ENCODE measurements at places on chromosomes 7 and 10.

GRCh38 chr10:77927402-77928246, 1.1 kb upstream of the DLG5 start:
- DNase-seq, result no peak

DNA sequence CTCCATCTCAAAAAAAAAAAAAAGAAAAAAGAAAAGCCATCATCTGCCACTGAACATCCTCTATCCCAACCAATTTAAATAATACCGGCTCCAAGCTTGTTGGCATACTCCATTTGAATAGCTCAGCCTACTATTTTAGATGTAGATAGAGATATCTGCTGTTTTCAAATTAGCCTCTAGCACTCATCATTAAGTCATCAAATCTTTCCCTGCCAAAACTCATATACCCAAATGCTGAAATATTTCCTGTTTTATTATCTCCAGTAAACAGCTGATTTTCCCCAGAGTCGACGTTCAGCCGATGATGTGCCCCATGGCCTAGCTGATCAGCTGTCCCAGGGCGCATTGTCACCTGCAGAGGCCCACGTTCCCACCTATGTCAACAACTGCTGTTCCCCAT, 34.5 kb upstream of the FRMD4A start:
- DNase-seq, result no peak

- DNase-seq, result no peak
These were observed 579.4 kb downstream of the GATA3 start for GRCh38 chr10:8633909-8634308.

DNA sequence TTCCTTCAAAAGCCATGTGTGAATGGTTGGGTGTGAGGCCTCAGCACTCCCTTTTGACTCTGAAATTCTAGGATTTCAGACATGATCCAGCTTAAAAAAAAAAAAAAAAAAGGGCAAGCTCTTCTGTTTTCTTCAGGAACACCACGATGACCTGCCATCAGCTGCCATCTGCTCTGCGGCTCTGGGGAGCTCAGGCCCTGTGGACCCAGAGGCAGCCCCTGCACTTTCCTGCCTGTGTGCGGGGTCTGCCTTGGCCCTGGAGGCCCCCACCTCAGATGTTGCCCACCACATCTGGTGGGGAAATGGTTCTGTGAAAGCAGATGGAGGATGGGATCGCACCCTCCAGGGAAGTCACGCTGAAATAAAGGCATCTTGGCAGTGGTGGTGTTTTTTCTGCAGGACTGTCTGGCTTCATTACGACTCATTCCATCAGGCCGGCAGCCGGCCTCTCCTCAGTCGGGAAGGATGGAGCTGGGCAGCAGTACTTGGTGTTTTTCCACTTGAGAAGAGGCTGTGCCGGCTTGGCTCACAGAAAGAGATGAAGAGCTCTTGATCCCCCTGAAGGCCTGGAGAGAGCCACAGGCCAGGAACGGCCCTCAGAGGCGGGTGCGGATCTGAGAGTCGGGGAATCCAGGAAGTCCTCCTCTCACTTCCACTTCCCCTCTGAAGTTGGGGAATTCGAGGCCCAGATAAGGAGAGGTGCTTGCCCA, 66.1 kb upstream of the AQP1 start:
- DNase-seq, result peak; percentile 42

- no peak for DNase-seq
These were observed 147.9 kb downstream of the AHR start for GRCh38 chr7:17446340-17446739.

DNA sequence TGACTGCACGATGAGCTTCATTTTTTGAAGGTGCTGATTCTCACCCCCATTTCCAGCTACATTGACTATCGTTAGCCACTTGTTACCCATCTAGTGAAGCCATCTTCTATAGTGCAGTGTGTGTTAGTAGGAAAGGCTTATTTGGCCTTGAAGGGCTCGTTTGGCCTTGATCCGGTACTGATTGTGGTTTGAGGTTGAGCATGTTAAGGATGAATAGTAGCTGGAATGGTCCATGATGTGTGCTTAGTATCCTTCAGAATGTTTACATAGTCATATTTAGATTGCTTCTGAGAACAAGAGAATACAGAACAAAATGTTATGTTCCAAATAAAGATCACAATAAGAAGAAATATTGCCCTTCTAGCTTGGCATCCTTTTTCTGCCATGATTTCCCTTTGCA, 591.5 kb downstream of the AUTS2 start:
- peak; percentile 8 for DNase-seq

DNA sequence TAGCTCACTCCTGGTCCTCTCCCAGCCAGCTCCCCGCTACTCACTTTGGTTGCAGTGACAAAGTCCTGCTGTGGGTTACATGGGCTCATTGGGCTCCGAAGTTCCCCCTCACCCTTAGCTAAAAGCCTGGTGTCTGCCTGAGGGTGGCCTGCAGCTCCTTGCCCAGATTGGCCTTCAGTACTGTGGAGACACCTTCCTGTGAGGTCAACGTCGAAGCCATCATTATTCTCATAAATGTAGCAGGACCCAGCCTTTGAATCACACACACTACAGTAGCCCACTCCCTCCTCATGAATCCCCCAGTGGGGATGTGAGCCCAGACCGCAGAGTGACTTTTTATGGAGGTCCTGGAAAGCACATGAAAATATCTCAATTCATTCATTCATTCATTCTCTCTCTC, 10.5 kb downstream of the MBL2 start:
- no peak for DNase-seq

- DNase-seq, result no peak
These were observed 59.4 kb downstream of the MAD1L1 start for GRCh38 chr7:2173189-2173827.

DNA sequence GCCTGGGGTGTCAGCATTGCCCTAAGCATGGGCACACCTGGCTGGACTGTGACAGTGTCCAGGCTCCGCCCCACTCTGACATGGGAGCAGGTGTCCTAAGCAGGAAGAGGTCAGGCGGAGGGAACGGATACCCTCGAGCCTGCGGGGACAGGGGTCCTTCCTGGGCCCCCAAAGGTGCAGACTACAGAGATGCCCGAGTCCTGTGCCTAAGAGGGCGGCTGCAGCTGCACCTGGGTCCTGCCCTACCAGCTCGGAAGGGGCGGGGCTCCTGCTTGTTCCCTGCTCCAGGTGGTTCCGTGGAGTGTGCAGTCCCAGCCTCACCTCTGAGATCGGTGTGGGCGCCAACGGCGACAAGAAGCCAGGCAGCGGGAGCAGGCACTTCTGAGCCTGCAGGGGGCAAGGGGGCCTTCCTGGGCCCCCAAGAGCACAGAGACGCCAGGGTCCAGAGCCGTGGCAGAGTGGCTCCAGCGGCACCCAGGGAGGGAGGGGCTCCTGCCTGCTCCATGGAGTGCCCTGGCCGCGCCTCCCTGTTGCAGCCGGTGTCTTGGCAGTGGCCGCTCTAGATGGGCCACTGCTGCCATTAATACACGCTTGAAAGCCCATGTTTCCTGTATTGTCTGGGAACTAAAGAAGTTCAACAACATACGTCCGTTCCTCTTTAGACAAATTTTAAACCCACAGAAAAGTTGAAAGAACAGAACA, 64.5 kb upstream of the CACNA2D1 start:
- DNase-seq, result no peak

- peak; percentile 32 for DNase-seq
These were observed 43.5 kb downstream of the TMEM270 start for GRCh38 chr7:73904219-73905137.

DNA sequence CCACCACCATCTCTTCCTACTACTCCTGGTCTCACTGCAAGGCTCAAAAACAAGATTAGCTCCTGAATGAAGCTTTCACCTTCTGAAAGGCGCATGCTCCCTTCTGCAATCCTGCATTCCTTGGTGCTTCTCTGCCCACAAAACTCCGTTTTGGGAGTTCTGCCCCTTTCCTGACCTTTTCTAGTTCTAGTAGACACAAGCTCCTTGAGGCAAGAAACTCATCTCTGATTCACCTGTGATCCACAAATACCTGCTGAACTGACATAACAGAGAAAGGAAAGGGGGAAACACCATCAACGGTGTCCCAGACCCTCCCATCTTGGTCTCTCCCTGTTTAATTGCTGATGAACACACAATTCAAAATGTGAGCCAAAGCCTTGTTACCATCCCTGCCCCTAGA, 64.0 kb upstream of the EGR2 start:
- no peak for DNase-seq

DNA sequence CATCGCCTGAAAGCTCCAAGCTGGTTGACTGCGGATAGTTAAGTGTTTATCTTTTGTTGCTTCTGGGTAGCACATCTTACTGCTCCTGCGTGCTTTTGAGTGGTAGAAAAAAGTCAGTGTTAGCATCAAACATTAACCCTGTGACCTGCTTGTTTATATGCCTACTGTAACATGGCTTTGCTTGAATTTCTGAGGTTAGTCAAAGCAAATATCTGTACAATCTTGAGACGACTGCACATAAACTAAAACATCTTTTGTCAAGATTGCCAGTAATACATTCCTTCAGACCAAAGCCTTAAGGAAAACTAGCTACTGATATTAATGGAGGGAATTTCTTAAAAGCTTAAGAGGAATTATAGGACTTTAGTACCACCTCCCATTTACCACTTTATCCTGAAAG, 163.7 kb downstream of the BAMBI start:
- DNase-seq, result no peak

DNA sequence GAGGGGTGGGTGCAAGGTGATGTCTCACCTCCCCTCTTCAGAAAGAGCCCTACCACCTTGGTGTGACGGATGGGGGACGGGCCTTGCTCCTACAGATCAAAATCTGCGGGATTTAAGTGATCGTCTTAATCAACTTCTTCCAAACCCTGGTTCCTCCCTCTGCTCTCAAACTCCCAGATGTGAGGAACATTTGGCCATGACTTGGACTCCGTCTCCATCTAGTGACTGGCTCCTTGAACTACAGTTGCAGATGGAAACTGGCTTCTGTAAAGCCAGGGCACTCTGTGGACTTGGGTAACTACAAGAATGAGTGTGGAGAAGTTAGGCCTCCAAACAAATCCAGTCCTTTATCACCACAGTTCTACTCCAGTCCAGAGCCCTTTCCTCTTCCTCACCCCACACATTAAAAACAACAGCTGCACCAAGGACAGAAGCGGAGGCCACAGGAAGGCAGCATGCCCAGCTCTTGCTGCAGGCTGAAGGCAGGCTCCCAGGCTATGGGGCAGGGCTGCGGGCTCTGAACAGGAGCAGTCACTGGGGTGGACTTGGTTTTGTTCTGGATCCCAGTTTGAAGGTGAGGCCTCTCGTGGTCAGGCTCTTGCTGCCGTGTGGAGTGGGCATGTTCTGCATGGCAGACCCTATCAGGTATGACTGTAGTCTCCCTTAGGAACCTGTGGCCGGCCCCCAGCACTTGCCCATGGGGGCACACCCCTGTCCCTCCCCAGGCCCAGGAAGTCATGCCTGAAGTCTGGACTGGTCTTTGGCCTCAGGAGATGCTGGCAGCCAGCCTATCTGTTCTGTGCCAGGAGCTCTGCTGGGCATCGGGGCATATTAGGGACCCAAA, 79.4 kb downstream of the VWC2 start:
- DNase-seq, result peak; percentile 7

GRCh38 chr10:96616961-96617360, 30.1 kb upstream of the TM9SF3 start:
- DNase-seq, result no peak

DNA sequence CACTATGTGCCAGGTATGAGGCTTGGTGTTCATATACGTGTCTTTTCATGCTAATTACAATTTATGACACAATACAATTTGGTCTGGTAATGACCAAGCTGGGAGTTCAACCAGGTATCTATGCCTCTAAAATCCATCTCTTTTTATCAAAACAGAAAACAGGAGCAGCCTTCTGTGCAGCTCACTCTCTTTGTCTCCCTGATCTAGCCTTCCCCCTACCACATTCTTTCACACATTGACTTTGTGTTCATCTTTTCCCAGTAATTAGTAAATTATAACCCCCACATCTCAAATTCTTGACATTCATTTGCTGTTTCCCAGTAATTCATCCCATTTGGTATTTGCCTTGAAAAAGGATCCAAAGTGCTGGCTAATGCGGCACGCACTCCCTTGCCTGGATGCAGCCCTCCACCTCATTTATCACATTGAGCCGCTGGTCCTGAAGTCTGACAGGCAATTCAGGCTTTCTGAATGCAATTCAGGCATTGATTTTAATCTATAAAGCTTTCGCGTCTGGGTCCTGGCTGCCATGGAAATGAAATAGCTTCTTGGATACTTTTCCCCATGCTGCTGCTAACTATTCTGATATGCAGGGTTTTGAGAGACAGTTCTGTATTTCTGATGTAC, 112.5 kb upstream of the ANKRD1 start:
- no peak for DNase-seq

- no peak for DNase-seq
These were observed 65.5 kb downstream of the TNS3 start for GRCh38 chr7:47516386-47516785.

DNA sequence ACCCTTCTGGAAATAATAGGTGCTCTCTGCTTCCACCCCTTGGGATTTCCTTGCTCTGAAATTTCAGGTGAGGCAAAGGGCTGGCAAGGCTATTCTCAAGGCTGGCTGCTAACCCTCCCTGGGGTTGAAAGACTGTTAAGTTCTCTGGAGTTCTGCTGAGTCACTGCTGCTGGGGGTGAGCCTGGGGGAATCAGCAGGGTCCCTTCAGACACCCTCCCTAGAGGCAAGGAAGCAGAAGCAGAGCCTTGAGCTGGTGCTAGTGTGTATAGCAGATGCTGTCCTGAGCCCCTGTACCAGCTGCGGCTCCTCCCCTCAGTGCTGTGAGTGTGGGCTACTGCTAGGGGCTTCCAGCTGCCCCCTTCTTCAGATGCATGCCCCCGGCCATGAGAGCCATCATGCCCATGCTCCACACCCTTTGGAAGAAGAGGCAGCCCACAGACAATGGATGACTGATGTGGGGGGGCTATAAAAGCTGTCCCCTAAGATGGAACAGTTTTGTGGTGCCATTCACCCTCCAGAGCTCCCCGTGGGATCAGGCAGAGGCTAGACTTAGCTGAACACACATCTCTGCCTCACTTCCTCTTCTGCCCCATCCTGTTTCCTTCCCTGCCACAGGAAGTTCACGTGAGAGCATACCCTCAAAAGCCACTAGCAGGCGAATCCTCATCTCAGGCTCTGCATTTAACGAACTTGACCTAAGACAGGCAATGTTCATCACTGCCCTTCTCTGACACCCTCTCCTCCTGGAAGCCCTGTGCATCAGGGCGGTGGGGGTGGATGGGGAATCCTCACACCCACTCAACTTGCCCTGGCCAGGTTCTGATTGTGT, 91.8 kb downstream of the SH3PXD2A start:
- DNase-seq, result no peak

DNA sequence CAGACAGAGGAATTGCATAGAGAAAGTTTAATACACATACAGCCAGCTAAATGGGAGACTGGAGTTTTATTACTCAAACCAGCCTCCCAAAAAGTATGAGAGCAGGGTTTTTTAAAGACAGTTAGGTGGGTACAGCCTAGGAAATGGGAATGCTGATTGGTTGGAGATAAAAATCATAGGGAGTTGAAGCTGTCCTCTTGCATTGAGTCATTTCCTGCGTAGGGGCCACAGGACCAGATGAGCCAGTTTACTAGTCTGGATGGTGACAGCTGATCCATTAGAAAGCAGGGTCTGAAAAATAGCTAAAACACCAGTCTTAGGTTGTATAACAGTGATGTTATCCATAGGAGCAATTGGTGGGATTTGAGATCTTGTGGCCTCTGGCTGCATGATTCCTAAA, 76.1 kb upstream of the POM121L12 start:
- DNase-seq, result no peak

- DNase-seq, result peak; percentile 7
These were observed 163.3 kb upstream of the AKR1E2 start for GRCh38 chr10:4662576-4663161.

- no peak for DNase-seq
These were observed 162.5 kb downstream of the GPR37 start for GRCh38 chr7:124603066-124603465.
